Stimulated activated CD8-positive, alpha-beta memory T cell treated with anti-CD3 and anti-CD28 coated beads, Interleukin-4, amount 100 ng/mL, for 1 hour (primary cell): ENCODE measurements at places on chromosomes 6 and 20.
A peak's percentile ranks its signal among the peaks of the same experiment; 100 is the strongest.

DNA sequence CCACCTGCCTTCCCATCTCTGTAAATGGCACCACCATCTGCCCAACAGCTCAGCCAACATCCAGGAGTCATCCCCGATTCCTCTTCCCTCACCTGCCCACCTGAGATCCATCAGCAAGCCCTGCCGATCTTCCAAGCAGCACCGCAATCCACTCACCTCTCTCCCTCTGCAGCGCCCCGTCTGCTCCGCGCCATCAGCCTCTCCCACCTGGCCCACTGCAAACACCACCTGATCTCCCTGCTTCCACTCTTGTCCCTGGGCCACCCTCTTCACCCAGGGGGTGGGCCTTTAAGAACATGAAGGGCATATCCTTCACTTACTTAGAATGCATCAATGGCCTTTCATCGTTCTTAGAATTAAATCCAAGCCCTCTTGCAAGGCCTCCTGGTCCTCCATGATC, 457.3 kb upstream of the SULF2 start:
- no peak for DNase-seq

DNA sequence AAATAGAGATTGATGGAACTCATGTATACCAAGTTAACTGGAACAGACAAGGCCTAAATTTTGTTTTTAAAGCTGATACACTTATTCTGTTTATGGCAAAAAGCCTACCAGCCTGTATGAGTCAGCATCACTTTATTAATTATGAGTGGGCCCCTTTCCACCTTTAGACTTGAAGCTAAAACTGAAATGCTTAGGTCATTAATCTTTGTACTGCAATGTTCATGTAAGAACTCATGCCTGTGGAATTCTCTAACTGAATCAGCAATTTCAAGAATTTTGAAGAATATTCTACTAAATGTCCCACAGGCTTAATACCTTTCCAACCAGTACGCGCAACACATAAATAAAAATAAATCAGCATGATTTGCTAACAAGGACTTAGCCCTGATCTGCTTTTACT, 140.2 kb upstream of the PHACTR1 start:
- no peak for DNase-seq

- no peak for DNase-seq
Measured at GRCh38 chr6:106974999-106975737, 639 bp upstream of the CD24 start.

GRCh38 chr6:117840541-117840983, 66.5 kb upstream of the SLC35F1 start:
- DNase-seq = no peak

DNA sequence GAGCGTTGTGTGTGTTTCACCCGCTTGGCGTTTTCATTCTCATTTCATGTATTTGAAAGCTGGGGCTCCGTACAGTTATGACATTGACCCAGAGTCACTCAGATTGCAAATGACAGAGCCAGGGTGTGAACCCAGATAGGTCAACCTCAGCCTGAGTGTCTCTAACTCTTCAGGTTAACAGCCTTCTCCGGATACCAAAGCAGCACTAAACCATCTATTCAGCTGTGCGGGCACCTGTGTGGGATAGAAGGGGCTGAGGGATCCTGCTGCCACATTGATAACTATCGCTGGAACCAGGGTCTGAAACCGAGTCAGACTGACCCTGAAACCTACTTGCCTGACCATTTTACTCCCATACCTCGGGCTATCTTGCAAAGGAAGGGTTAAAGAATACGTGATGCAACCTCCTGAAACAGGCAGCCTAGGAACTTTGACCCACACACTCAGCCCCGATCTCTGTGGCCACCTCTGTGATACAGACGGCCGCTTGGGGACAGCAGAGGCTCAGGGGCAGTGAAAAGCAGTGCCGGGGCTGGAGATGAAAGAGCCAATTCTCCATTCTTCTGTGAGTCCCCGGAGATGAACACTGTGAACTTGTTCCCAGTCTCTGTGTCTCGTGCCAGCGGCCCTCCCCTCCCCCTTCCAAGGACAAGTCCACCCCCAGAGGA, 233.5 kb upstream of the QKI start:
- no peak for DNase-seq

GRCh38 chr6:141077355-141078333, 1055.1 kb upstream of the GJE1 start:
- DNase-seq = no peak

DNA sequence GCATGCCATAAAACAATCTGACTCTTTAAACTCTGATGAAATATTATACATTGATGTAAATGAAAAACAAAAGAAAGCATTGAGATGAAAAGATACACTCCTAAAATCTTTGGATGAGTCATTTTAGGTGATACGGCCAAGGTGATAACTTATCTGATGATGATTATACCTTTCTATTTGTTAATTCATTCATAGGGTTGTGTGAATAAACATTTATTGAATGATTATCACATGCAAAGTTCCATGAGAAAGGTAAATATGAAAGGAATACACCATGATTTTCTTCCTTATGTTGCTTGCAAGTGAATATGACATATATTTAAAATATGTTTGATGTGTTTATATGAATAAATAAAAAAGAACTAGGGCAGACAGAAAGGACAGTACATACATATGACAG, 15.4 kb upstream of the HIVEP1 start:
- DNase-seq = no peak

DNA sequence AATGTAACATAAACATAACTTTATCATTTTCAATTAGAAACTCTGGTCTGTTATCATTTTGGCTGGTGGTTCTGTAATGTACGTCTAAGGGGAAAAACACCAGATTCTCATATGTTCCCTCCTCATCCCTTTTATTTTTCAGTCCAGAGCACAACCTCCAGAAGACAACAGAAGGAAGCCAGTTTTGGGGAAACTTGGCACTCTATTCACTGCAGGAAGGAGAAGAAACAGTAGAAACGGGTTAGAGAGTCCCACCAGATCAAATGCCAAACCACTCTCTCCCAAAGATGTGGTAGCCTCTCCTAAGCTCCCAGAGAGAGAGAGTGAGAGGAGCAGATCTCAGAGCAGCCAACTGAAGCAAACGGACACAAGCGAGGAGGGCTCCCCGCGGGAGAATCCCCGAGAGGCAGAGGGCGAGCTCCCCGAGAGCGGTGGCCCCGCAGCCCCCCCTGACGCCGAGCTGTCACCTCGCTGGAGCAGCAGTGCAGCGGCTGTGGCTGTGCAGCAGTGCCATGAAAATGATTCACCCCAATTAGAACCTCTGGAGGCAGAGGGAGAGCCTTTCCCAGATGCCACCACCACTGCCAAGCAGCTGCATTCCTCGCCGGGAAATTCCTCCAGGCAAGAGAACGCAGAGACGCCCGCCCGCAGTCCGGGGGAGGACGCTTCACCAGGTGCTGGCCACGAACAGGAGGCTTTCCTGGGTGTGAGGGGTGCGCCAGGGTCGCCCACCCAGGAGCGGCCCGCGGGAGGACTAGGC, 117.8 kb downstream of the RTN4IP1 start:
- peak; percentile 23 for DNase-seq

DNA sequence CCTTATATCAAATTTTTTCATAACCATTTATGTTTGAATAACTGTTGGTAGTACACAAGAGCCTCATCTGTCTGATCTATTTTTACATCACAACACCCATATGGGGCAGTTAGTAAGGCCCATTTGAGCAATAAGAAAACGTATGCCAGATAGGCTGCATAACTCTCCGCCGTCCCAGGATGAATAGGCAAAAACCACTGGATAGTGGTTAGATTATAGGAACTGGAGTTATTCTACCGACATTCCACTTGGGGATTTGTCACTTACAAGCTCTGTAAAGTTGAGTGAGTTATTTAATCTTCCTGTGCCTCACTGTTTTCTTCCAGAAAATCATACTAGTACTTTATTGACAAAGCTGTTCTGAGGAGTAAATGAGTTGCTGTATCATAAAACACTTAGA, 881.9 kb downstream of the QKI start:
- DNase-seq = no peak

- no peak for DNase-seq
Measured at GRCh38 chr6:90811596-90812226, 224.8 kb upstream of the MAP3K7 start.

- DNase-seq = no peak
Measured at GRCh38 chr6:64054861-64055260, 419.3 kb downstream of the PHF3 start.

- DNase-seq = no peak
Measured at GRCh38 chr6:166588691-166589336, 2.3 kb upstream of the RAMACL start.

DNA sequence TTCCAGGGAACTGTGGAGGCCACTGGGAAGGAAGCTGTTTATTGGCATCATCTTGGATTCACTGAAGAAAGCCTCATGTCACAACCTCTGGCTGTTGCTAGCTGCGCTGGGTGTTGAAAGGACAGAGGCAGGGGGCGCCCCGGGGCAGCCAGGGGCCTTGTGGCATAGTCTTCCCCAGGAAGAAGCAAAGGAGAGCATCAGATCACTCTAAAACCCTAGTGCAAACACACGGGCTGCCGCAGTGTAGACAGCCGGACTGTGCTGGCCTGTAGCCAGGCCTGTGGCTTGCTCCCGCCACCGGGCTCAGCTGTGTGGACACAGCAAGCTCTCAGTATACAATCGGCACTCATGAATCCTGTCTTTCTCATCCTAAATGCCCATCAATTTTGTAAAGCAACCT, 23.8 kb upstream of the SMOC2 start:
- no peak for DNase-seq

GRCh38 chr20:44849703-44850102, 35.8 kb upstream of the YWHAB start:
- no peak for DNase-seq

GRCh38 chr20:24842274-24842917, 106.7 kb upstream of the CST7 start:
- DNase-seq = no peak

- no peak for DNase-seq
Measured at GRCh38 chr6:133704371-133704770, 184.5 kb upstream of the TCF21 start.

DNA sequence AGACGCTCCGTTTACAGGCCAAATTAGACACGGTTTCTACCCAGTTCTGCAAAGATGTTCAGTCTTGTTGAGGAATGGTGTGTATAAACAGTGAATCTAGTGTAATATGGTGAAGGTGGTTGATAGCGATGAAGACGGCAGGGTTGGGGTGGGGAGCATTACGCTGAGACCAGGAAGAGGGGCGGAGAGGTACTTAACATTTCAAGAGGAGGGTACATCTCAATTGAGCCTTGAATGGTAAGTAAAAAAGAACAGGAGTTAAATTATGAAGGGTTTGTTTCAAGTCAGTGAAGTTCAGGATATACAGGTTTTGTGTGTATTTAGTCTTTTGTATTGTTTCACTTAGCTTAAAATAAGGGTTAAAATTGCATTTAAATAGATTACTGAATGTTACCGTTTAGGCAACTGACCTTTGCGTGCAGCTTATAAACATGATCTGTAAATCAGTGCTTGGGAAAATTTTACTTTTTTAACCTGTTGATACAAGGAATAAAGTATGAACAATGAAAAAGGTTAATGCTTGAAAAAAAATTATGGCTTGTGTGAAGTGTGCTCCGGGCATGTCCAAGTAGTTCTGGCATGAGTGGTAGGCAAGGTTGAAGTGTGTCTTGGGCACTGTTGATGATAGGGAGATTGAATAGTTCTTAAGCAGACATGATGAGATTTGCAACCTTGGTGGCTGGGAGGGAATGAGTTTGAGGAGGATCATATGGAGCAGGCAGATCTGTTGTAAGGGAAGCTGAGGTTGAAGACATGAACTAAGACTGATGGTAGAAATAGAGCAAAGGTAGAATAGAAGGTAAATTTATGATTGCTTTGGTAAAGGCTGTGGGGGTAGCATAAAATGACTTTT, 842 bp downstream of the POLR1C start:
- no peak for DNase-seq

- no peak for DNase-seq
Measured at GRCh38 chr20:17825960-17826843, 126.4 kb downstream of the BANF2 start.

DNA sequence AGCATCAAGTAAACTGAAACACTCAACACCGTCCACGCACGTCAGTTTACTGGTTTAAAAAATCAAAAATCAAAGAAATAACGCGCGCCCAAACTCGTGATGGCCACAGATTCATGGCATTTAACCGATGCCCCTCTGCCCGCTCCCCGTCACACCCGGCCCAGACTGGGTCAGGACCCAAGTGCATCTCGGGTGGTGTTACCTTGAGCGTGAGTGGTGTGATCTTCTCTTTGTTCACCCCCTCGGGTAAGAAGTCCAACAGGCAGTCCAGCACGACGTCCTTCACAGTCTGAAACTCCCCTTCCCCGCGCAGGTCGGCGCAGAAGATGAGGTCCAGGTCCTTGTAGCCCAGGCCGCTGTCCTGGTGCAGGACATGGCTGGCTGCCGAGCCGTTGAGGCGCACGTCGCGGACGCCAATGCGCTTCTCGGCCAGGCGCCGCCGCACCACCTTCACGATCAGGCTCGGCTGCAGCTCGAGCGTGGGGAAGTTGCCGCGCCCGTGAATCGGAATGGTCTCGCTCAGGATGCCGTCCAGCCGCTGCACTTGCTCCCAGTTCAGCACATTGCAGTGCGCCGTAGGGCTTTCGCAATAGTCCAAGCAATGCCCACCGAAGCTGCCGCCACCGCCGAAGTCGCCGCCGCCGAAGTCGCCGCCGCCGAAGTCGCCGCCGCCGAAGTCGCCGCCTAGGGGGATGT, 945 bp downstream of the TENT5A start:
- no peak for DNase-seq

- DNase-seq = no peak
Measured at GRCh38 chr20:21781446-21782075, 76.1 kb downstream of the PAX1 start.

- DNase-seq = no peak
Measured at GRCh38 chr6:158018851-158019361, 37.2 kb downstream of the SYNJ2 start.

GRCh38 chr20:25296094-25297093, 48.5 kb downstream of the PYGB start:
- DNase-seq = no peak

DNA sequence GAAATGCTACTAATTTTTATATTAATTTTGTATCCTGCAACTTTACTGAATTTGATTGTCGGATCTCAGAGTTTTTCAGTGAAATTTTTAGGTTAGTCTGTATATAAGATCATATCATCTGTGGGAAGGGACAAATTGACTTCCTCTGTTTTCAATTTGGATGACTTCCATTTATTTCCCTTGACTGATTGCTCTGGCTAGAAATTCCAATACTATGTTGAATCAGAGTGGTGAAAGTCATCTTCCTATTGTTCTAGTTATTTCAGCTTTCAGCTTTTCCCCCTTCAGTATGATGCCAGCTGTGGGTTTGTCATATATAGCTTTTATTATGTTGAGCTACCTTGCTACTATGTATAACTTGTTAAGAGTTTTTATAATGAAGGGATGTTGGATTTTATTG, 771.2 kb downstream of the KIF16B start:
- no peak for DNase-seq

GRCh38 chr6:33279257-33279695, 2.4 kb downstream of the B3GALT4 start:
- DNase-seq = no peak

GRCh38 chr20:35340436-35340835, 48.2 kb upstream of the FAM83C start:
- no peak for DNase-seq

GRCh38 chr6:69813508-69813907, 16.7 kb upstream of the LMBRD1 start:
- DNase-seq = no peak
